H7 (cell line): ENCODE measurements at places on chromosomes 1 and 21. TPM values are rescaled to one million over a fixed set of nuclear protein-coding genes. Genes with fewer than 3 reads are reported as not detected.

- no peak for DNase-seq
Observed at GRCh38 chr1:27253596-27253995, 19.2 kb downstream of the WDTC1 start.

DNA sequence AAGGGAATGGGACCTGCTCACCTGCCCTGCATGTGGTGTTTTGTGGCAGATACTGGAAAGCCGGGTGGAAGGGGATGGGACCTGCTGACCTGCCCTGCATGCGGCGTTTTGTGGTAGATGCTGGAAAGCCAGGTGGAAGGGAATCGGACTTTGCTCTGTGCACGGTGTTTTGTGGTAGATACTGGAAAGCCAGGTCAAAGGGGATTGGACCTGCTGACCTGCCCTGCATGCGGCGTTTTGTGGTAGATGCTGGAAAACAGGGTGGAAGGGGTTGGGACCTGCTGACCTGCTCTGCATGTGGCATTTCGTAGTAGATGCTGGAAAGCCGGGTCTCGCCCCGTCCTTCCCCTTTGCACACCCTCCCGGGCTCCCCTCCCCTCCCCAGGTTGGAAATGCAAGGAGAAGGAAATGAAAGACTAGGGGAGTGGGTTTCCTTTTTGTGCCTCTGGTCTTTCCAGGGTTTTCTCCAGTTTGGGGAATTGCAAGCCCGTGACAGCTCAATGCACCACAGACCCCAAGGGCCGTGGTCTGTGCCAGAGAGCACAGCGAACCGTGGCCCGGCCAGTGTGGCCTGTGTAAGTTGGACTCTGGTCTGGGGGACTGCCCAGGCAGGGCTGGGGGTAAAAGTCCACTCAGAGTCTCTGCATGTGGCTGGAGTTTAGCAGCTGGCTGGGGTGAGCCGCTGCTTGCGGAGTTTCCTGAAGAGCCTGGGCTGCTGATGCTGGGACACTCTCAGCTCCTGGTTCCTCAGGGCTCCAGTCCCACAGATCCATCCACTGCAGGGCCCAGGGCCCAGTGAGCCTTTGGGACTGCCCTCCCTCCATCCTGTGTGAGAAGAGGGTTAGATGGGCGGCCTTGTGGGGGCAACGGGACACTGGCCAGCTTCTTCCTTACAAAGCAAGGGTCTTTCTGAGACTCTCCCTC, 105.5 kb downstream of the CRYAA start:
- peak; percentile 47 for DNase-seq

- DNase-seq, result no peak
Observed at GRCh38 chr1:68608289-68608688, 111.4 kb upstream of the DEPDC1 start.

- DNase-seq, result no peak
Observed at GRCh38 chr1:177287994-177288393, 117.2 kb downstream of the BRINP2 start.

DNA sequence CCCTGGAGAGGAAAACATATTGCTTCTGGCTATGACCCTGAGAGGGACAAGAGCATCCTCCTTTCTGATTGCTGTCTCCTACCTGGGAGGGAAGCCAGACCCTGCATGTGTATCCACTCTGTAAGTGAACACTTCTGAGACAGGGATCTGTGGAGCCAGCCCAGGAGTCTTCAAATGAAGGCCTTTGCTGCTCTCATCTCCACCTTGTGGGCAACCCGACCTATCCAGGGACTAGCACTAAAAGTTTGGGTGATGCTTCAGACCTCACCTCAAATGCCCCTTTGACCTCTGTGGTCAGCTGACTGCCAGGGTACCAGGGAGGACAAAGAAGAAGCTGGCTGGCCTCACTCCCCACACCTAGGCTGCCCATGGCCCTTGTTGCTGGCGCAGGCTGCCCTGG, 64.7 kb downstream of the KCND3 start:
- DNase-seq, result no peak

DNA sequence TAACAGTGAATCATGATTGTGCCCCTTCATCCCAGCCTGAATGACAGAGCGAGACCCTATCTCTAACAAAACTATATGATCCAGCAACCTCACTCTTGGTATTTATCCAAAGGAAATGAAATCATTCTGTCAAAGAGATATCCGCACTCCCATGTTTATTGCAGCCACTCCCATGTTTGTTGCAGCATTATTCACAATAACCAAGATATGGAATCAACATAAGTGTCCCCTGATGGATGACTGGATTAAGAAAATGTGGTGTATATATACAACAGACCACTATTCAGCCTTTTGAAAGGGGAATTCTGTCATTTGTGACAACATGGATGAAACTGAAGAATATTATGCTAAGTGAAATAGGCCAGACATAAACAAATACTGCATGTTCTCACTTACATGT, 44.4 kb downstream of the TRMT1L start:
- no peak for DNase-seq

Gene ADGRL2
- total RNA-seq, result 94.0 and 112 TPM in 2 replicates

Gene TRIM17
- total RNA-seq, result 4.9 and 5.6 TPM in 2 replicates

Gene CYP4A22
- not detected in 2 replicates for total RNA-seq

Gene PADI4
- 0.62 TPM in 1 of 2 replicates, not detected in the other for total RNA-seq

Gene REN
- total RNA-seq, result not detected in 2 replicates
